Esophagus mucosa (tissue), 1 donor: ENCODE measurements at places on chromosomes 6 and 20.

DNA sequence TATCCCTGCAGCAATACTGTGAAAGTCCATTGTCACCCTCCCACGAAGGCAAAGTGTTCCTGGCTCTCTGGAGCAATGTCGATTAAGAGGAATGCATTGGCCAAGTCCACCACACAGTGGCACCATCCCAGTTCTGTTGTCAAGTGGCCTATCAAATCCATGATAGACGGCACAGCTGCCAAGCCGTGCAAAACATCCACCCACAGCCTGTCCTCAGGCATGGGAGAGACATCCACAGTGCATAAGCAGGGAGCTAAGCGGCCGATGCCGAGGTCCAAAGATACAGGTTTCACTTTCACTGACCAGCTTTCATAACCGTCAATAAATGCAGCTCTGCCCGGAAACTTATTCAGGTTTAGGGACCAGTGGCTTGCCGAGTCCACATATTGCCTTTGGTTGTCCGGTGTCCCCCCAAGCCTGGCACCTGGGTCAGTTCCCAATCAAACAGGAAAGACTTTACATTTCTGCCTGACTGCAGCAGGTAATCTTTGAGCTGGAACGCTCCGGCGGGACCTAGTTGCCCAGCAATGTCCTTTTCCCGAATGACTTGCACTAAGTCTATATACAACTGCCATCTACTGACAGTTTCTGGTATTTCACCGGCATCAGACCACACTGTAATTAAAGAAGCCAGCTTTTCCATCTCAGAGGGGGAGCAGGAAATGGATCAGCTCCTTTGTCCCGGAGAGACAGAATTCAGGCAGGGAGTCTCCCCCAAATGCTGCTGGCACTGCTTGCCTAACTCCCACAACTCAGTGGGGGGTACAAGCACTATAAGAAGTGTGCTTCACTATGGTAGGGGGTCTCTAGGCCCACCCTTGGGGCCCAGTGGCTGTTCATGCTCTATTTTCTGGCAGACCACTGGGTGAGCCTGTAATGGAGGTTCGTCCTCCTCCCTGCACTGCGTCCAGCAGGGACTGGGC is 6.3 kb downstream of the ZKSCAN3 start:
- ATAC-seq, result peak; percentile 67

GRCh38 chr6:7805850-7806214 is 79.9 kb downstream of the BMP6 start:
- no peak for ATAC-seq

- ATAC-seq, result no peak
Observed at GRCh38 chr6:14275493-14275851, 157.9 kb downstream of the CD83 start.

- ATAC-seq, result no peak
Observed at GRCh38 chr20:21301940-21302663, 1.0 kb upstream of the XRN2 start.
